ENCODE measurements at places on chromosomes 1 and 21.

DNA sequence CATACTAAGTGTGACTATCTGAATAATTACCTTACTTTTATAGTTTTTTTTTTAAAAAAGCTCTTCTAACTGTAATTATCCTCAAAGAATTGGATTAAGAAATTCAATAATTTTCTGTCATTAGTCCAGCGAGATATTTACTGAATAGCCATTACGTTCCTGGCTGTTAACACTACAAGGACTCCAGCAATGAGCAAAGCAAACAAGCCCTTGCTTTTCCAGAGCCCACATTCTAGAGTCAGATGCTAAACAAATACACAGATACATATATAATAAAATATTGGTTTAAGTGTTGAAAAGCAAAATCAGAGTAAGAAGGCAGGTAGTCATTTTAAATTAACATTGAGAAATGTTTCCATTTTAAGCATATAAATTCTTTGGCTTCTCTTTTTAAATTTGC, 118.4 kb downstream of the ATF6 start:
- no peak for DNase-seq

DNA sequence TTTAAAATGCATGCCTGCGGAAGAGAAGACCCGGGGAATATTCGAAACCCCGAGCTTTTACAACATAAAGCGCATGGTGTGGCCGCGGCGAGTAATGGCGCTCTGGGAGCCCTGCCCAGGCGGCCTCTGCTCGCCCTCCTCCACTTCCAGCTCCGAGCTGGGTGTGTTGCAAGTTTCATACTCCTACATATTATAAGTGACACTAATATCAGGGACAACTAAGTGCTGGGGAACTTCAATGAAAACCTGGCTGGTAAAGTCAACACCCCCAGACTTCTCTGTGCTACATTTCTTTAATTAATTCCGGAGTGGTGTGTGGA, 11.8 kb downstream of the SIM2 start:
- no peak for DNase-seq

- DNase-seq, result no peak
These were observed 47.2 kb downstream of the LAMC1 start for GRCh38 chr1:183070234-183070922.

- DNase-seq, result no peak
These were observed 170.0 kb downstream of the GRIK3 start for GRCh38 chr1:36864182-36864822.

- DNase-seq, result no peak
These were observed 1.7 kb downstream of the BACE2 start for GRCh38 chr21:41169701-41170100.

GRCh38 chr1:112888630-112889029, 67.4 kb downstream of the SLC16A1 start:
- no peak for DNase-seq

GRCh38 chr1:91872559-91873081, 13.3 kb downstream of the TGFBR3 start:
- no peak for DNase-seq

- no peak for DNase-seq
These were observed 35.8 kb downstream of the OLFML2B start for GRCh38 chr1:161987872-161988271.

Measured in anterior cingulate cortex (tissue), 58 donors.